NCI-H2107 (cell line): ENCODE measurements at places on chromosomes 4 and X.

GRCh38 chr4:14800977-14801376 is 201.3 kb upstream of the CPEB2 start:
- no peak for DNase-seq

DNA sequence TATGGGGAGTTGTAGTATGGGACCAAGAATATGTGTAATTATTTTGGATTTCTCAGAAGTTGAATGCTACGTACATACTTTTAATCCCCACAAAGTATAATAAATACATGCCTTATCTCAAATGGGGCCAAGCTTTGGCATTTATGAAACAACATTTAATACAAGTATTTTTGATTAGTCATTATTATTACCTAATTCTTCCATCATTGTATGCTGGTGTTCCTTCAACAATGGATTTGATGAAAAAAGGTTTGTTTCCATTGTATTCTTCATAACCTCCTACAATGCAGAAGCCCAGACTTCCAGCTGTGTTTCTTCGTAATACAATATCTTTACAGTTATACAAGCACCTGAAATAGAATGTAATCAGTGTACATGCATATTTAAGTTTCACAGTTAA is 83.8 kb downstream of the FIP1L1 start:
- no peak for DNase-seq

- no peak for DNase-seq
Observed at GRCh38 chrX:18034945-18035344, 173.8 kb upstream of the RAI2 start.

DNA sequence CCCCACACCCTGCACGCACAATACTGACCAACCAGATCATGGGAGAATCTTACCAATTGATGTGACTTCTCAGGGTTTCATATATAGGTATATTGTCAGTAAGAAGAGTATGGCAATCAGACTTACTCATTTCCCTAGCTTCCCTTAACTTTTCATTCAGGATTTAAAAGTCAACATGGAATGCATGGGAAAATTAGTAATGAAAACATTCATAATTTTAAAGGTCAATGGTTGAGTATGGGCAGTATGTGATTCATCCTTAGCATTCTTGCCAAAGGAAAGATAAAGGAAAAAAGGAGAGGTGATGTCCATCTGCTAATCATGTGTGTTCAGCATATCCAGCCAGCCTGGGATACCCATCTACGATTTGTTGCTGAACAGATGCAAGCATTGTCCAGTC is 4.0 kb downstream of the DIPK2B start:
- no peak for DNase-seq

GRCh38 chr4:177403746-177404145 is 38.5 kb downstream of the AGA start:
- DNase-seq: no peak

GRCh38 chrX:105126201-105126600 is 94.3 kb downstream of the TEX13A start:
- no peak for DNase-seq
